ENCODE measurements at places on chromosomes 4 and X.

- ATAC-seq: no peak
Measured at GRCh38 chr4:150259861-150260567, 181.8 kb downstream of the DCLK2 start.

- ATAC-seq: no peak
Measured at GRCh38 chr4:39497909-39498726, 29.1 kb downstream of the UGDH start.

- ATAC-seq: no peak
Measured at GRCh38 chr4:15254236-15254880, 173.5 kb upstream of the C1QTNF7 start.

- ATAC-seq: no peak
Measured at GRCh38 chr4:8840006-8840793, 31.4 kb downstream of the HMX1 start.

- peak; percentile 24 for ATAC-seq
Measured at GRCh38 chr4:52659722-52660261, 691 bp upstream of the USP46 start.

DNA sequence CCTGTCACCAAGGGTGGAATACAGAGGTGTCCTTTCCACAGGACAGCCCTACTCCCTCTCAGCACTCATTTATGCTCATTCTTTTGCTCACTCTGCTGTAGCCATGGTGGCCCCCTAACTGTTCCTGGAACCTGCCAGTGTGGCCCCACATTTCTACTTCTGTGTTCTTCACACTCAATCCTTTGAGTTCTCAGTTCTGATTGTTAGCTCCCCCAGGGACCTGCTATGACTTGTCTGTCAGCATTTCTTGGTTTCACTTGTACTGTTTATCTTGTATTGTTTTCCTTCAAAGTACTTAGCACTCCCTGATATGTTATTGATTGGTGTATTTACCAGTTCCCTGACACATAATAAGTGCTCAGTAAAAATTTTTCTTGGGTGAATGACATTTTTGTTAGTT, 14.9 kb downstream of the VBP1 start:
- ATAC-seq: no peak

DNA sequence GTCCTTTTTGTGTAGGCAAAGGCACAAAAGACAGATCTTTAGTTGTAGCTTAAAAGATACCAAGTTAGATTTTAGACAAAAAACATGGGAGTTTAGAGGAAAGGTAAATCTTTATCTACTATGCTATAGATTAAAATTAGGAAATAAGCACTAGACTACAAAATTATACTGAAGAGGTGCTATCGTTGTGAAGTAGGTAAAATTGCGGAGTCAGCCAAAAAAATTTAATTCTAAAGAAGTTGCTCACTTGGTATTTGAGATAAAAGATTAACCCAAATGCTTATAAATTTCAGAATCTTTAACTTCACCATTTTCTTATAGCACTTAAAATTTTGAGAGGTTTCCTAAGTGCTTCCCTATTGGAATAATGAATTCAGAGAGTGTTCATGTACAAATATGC, 604.1 kb downstream of the GRXCR1 start:
- ATAC-seq: no peak

DNA sequence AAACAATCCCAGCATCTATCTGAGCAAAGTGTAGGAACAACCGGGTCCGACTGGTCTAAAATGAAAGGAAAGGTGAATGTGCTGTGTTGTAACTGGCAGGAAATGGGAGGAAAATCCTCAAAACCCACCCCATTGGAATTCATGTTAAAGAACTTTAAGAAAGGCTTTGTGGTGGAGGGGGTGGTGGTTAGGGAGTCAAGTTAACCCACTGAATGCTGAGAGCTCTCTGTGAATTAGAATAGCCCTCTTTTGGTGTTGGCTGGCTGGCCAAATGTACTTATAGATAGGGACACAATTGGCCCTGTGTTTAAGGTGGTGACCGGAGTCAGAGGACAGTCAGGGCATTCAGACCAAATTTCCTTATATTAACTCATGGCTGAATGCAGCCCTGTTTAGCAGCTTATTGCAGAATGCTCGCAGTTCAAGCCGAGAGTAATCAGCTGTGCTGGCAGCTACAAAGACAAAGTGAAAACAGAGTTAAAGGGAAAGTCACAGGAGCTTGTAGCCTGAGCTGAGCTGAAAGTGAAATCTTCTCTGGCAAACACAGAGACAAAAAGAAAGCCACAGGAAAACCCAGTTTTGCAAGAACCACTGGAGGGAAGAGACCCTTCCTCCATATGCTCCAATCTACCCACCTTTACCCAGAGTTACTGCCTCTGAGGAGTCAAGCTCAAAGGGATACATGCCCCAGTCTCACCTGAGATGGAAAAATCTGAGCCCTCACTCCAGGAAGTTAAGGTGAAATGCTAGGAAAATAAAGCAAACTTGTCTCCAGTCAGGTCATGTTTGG, 38.5 kb upstream of the UGT2B7 start:
- peak; percentile 57 for ATAC-seq

- no peak for ATAC-seq
Measured at GRCh38 chr4:150316332-150317205, 238.3 kb downstream of the DCLK2 start.

DNA sequence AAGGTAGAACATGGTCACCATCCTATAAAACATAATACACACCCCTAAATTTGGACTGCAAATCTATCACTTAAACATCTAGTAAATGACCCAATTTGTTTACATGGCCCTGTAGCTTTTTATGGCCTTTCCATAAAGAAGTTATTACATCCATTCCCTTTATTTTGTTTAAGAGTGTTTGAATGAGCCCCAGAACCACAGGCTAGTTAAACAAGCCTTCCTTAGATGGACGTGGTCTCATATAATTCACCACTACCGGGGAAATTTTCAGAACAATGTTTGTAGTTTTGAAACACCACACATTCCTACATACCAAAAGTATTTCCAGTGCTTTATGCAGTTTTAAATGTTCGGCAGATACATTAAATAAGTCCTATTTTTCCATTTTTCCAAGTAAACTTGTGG, 12.3 kb downstream of the PDGFC start:
- ATAC-seq: peak; percentile 26

- no peak for ATAC-seq
Measured at GRCh38 chr4:7291372-7292114, 99.2 kb downstream of the SORCS2 start.

DNA sequence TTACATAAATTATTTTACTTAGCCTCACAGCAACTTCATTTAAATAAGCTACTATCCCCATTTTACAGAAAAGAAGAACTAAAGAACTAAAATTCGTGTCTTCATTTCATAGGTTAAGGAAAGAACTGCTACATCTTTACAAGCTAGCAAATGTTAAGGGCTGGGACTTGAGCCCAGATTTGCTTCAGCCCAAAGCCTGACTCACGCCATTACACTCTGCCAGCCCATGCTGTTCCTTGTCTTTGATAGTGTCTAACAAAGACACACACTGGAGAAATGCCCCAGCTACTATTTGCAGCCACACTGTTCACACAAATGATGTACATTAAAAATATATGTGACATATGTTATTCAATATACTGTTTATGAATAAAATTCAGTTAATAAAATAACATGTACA, 29.0 kb upstream of the ERVMER34-1 start:
- no peak for ATAC-seq

- no peak for ATAC-seq
Measured at GRCh38 chr4:39476187-39476895, 17.5 kb downstream of the LIAS start.

DNA sequence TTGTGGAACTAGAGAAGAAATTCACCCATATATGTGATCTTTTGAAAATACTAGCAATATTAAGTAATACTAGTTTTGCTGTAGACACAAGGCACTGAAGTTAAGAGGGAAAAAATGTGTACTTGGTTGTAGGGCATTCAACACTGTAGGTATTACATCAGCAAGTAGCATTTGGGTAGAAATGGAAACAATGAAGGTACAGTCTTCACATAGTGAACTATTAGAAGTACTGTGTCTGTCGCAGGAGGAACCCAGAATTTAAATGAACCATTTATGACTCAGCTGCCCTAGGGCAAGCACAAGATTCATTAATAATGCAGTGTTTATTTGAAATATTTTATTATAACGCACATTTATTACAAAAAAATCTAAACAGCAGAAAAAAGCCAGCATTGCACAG, 572.7 kb upstream of the TENM3 start:
- ATAC-seq: no peak

DNA sequence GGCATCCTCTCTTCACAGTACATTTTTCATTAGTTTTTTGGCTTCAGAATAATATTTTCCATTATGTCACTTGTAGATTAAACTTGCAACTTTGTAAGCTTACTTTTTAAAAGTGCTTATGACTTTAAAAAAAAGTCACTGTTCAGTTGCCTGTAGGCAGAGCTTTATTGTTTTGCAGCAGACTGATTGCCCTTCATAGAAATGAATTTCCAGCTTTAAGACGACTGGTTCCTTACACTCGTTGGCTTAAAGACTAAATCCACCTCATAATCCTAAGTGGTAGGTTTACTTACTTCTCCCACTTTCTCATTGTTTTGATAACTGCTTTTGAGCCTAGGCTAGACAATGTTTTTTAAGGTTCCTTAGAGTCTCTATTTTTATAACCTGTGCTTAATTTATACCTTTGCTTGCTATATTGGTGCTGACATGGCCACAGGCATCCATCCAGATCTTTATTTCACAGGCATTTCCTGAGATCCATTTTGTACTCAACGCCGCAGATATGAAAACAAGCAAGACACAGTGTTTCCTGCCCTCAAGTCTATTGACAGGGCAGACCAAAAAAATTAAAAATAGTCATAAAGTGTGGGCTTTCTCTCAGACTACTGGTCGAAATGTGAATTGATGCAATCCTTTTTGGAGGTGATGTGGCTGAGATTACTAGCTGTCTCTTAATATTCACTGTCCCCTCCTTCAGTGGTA, 12.6 kb upstream of the IL13RA2 start:
- peak; percentile 87 for ATAC-seq

DNA sequence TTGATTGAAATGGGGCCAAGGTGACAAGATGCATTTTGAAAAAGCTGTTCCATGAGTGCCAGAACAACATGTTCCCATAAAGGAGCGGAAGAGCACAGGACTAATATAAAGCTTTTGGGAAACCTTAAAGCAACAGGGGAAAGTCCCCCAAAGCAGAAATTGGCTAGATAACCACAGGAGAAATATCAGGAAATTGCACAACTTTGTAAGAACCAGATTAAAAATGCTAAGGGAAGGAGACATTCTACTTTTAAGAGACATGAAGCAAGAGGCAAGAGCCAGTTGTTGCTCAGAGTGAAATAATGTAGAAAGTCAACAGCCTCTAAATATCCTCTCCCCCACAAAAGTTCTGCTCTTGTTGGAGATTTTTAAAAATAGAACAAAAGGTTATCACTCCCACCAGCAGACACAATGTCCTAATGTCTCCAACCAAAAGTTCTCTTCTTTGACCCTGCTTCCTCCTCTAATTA, 85.2 kb upstream of the LNX1 start:
- no peak for ATAC-seq

DNA sequence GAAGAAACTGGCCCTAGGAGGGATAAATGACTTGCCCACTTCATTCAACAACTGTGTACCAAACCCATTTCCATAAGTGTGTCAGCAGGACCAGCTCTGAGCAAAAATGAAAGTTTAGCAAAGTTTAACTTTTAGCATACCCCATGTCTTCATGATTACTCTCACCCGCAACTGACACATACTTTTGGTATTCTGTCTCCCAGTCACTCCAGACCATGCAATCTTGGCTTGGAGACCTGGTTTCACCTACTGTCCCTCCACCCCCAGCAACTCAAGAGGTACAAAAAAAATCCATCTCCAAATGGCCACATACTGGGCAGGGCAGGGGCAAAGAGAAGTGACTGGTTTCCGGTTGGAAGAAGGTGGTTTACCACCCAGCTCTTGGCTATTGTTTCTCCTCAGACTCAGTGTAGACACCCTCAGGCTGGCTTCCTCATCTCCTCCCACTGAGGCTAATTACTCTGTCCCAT, 79.8 kb downstream of the RLIM start:
- no peak for ATAC-seq

DNA sequence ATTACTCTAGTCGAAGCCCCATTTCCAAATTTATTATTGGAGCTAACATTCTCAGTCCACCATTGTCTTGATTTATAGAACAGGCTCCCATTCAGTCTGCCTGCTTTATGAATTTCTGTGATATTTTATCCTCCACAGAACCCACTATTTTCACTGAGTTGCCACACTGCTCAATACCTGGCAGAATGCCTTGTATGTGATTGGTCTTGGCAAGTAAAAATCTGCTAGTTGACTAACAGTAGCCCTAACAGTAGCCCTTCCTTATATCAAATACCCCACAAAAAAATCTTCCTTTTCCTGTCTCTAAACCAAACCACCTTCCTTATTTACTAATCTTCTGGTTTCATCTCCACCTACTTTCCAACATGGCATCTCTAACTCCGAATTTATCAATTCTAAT, 82.6 kb downstream of the CHM start:
- no peak for ATAC-seq

DNA sequence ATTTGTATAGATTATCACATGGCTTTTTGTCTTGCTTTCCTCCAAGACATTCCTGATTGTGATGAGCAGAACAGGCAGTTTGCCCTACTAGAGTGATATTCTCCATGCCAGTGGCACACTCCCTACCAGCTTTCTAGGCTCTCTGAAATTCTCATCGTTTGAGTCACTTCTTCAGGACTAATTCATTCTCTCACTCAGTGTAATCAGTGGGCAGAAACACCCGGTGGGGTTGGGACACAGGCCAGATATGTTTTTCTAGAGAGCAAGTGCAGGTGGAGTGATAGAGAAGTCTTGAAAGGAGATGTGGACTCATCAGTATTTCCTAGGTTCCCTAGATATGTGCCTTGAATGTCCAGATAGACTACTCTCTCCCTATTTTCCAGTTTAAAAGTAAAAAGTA, 13.1 kb downstream of the RAB33A start:
- no peak for ATAC-seq

DNA sequence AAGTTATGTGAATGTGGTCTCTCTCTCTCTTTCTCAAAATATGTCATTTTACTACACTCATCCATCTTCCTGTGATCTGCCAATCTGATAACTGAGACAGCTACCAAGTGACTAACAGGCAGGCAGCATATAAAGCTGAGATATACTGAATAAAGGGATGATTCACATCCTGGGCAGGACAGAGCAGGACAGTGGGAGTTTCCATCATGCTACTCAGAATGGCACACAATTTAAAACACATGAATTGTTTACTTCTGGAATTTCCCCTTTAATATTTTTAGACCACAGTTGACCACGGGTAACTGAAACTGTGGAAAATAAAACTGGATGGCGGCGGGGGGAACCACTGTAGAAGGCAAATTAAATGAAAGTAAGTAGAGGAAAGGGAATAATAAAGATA, 58.6 kb upstream of the DCTD start:
- peak; percentile 100 for ATAC-seq

DNA sequence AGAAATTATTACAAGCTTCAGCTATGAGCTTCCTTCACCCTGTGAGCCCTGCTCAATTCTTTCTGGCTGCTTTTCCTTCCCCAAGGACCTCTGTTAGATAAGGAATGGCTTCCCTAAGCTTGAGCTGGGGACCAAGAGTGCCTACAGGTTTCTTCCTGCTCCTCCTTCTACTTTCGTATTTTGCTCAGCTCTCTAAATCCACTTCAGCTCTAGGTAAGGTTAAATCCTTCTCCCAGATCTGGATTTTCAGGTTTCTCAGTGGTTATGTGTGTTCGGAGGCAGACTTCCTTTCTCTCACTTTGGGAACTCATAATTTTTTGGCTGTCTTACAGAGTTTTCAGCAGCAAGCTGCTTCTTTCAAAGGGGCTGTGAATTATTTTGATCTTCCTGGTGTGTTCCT, 21.9 kb upstream of the ZDHHC15 start:
- no peak for ATAC-seq

Data from SK-N-SH treated with all-trans-retinoic acid at 6 μM for 48 hours (cell line).